Kidney capillary endothelial cell (primary cell): ENCODE measurements at places on chromosomes 16 and 17.
A peak's percentile ranks its signal among the peaks of the same experiment; 100 is the strongest.

DNA sequence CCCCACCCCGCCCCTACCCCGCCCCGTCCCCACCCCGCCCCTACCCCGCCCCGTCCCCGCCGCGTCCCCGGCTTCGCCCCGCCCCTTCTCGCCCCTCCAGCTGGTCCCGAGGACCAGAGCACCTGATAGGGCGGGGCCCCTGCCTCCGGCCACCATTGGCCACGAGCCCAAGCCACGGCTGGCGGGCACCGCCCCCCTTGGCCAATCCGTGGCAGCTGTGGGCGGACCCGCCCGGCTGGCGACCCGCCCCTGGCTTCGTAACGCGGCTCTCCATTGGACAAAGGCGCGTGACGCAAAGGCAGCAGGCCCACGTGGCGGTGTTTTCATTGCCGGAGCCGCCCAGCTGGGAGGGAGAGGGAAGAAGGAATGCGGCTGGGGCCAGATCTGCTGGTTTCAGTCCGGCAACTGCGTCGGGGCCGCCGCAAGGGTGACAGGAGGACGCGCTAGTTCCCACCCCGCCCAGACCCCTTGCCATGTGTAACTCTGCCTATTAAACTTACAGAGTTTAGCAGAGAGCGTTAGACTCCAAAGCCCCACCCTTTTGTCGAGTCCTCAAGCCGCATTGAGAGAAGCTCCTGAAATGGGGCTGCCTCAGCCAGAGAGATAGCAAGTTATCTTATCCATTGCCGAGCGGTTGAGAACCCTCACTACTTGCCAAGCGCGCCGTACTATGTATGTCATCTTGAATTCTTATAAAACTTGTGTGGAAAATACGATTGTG, 403 bp upstream of the WIPI1 start:
- DNase-seq = peak; percentile 98

DNA sequence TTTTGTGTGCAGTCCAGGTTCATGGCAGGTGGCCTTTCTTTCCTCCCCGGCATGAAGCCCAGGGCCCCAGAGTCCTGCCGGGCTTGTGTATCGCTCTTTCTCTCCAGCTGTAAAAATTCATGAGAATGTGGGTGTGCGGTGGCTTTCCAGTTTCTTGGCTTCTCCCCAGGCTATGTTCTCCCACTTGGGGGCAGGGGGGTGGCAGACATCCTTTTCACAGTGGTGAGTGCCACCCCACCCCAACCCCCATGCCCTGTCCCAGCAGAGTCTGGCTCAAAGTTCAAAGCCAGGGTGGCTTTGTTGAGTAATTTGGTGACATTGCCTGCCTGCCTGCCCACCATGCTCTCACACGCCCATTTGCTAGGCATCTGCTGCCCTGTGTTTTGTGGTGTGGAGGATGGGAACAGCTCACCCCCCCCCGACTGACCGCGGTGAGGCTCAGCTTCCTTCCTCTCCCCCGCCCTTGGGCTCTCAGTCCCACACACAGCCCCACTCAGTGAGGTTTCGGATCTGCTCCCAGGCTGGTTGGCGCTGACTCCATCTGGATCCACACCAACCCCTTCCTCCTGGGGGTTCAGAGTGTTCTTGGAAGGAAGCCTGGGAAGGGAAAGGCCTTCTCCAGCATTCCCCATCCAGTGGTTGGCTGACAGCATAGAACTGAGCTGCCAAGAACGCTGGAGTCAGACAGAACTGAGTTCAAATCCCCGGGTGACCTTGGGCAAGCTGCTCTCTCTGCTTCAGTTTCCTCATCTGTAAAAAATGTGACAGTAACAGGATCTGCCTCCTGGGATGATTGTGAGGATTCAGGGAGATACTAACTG, 36.0 kb downstream of the CHD9 start:
- DNase-seq = peak; percentile 85

GRCh38 chr16:71412270-71413160, 29.3 kb downstream of the TLE7 start:
- DNase-seq = peak; percentile 62

DNA sequence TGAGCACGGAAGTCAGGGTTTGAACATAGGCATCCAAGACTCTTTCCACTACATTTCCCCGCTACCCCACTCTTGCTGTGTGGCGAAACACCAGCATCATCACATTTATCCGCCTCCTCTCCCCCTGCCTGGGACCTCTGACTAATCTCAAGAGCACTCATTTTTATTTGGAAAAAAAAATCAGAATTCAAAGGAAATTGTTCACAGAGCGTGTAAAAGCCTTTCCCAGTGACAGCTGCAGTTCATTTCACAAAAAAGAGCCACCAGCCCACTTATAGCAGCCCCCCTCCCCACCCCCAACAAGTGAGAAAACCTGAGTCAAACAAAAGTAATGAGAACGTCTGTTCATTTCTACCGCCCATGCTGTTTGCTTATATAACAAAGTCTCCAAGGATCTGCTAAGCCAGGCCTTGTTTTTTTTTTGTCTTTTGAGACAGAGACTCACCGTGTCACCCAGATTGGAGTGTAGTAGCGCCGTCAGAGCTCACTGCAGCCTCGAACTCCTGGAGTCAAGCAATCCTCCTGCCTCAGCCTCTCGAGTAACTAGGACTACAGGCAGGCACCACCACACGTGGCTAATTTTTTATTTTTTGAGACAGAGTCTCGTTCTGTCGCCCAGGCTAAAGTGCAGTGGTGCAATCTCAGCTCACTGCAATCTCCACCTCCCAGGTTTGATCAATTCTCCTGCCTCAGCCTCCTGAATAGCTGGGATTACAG, 48.3 kb upstream of the HAPSTR1 start:
- DNase-seq = no peak

- no peak for DNase-seq
Observed at GRCh38 chr16:52869243-52869642, 183.5 kb downstream of the CHD9NB start.

- peak; percentile 14 for DNase-seq
Observed at GRCh38 chr17:5413682-5414081, 5.8 kb downstream of the NUP88 start.

- DNase-seq = no peak
Observed at GRCh38 chr17:51083981-51084380, 36.7 kb downstream of the SPAG9 start.

DNA sequence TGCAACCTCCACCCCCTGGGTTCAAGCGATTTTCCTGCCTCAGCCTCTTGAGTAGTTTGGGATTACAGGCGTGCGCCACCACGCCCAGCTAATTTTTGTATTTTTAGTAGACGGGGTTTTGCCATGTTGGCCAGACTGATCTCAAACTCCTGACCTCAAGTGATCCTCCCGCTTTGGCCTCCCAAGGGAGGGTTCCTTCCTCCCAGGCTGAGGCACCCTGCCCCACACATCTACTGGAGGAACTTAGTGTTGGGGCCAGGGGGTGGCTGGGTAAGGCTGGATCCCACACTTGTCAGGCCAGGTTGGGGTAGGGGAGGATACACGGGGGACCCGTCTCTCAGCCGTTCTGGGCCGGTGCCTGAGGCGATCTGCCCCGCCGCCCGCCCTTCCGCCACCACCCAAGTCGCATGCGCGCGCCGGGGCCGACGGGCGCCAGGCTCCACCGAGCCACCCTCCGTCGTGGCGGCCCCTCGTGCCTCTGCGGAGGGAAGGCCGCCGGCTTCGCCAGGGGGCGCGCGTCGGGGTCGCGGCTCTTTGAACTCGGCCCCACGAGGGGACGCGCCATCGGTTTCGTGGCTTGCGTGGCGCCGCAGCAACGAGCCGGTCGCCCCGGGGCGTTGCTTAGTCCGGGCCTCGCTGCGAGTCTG, 15.9 kb downstream of the GRB7 start:
- DNase-seq = no peak

DNA sequence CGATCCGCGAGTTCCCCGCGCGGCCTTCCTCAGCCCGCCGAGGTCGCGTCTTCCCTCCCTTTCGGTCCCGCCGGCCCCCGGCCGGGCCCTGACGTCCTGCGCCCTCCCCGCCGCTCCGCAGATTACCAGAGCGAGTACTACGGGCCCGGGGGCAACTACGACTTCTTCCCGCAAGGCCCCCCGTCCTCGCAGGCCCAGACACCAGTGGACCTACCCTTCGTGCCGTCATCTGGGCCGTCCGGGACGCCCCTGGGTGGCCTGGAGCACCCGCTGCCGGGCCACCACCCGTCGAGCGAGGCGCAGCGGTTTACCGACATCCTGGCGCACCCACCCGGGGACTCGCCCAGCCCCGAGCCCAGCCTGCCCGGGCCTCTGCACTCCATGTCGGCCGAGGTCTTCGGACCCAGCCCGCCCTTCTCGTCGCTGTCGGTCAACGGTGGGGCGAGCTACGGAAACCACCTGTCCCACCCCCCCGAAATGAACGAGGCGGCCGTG, 5.4 kb downstream of the LHX1 start:
- no peak for DNase-seq

DNA sequence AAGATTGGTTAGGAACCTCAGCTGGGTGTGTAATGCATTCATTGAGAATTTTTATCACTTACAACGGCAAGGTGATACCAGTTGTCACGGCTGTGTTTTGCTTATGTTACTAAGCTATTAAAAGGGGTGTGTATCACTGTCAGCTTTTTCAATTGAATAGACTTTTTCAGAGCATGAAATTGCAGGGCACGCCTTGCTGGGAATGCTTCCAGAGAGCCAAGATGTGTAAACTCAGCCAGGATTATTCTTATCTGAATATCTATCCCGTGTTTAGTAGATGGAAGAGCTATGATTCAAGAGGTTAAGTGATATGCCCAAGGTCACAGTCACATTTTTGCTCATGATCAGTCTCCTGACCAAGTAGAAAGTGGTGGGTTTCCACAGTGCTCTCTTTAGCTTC, 6.6 kb upstream of the TEKT3 start:
- no peak for DNase-seq

- no peak for DNase-seq
Observed at GRCh38 chr17:79950751-79951150, 84.9 kb downstream of the TBC1D16 start.

DNA sequence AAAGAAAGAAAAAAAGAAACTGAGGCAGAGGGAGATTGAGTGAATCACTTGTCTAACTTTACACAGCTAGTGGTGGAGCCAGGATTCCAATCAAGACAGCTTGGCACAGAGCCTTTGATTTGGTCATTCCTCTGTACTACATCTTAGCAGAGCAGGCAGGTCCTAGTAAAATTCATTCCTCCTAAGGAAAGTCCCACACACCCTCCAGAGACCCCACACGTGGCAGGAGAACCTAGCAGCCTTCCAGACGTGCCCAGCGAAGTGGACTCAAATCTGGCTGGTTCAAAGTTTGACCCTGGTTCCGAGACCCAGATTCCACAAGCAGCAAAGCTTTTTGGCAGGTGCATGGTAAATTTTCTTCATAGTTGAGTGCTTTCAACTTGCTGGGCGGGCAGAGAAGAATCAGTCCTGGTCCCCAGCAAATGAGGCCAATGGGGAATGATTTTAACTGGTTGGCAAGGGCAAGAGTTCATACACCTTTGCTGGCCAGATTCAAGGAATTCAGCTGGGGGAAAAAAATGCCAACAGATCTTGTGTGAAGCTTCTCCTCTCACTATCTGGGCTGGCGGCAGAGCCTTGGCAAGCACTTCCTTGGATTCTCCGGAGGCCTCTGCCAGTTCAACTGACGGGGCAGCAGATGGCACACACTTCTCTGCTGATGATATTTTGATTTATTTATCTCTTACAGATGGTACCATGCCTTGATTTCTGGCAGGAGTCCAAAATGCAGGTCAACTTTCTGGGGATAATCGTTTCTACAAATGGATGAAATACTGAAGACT, 82.4 kb downstream of the GSG1L start:
- no peak for DNase-seq

- peak; percentile 62 for DNase-seq
Observed at GRCh38 chr17:28744104-28744971, 527 bp downstream of the TRAF4 start.
